ENCODE measurements at places on chromosomes 3 and 15.

DNA sequence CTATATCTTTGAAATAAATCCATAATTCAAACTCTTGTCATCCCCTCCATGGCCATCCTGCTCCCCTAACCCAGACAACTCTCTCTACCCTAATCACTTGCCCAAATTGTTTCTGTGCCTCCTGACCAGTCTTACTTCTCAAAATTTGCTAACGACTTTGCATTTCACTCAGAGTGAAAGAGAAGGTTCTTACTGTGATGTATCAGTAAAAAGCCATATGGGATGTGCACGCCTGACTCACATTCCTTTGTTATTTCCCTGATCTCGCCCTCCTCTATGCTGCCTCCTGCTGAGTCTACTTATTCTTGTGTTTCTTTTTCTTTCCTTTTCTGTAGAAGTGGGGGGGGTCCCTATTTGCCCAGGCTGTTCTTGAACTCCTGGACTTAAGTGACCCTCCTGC is 487.2 kb upstream of the FRG2C start:
- DNase-seq = no peak

DNA sequence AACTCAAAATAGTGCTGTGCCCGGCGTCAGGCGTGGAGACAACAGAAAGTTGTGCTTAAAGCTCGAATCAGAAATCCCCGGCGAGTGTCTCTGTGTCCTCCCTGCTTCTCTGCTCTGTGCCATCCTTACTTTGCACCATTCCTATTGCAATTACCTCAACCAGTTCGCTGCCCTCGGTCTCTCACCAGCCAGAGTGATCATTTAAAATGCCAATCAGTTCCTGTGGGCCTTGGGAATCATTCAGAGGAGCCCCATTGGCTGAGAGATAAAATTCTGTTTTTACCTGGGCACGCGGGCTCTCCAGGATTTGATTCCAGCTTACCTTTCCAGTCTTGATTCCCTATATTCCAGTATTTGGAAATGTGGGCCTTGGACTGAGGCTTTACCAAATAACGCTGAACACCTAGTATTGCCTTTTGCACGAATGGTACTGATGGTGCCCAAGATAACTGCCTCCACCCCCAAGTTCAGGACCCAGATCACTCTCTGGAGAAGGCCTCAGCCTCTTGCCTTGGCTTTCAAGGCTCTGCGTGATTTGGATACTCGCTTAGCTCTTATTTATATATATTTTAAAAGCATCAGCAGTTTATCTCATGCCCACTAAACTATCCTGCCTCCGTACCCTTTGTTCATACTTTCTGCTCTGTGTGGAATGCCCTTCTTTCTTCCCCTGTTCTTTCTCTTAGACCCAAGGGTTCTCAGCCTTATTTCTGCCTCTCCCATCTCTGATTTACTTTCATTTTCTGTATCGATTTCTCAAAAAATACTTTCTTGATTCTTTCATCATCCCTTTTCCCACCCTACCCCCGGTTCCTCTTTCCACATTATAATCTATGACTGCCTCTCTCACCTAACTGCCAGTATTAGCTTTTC is 863 bp downstream of the PSMA4 start:
- DNase-seq = no peak

- no peak for DNase-seq
Measured at GRCh38 chr3:144189044-144189443, 217.4 kb downstream of the DIPK2A start.

GRCh38 chr3:126424039-126424717 is 29.5 kb downstream of the CFAP100 start:
- DNase-seq = no peak

GRCh38 chr3:9324944-9325343 is 37.9 kb upstream of the THUMPD3 start:
- DNase-seq = no peak

- no peak for DNase-seq
Measured at GRCh38 chr3:172634948-172635347, 75.9 kb downstream of the NCEH1 start.

DNA sequence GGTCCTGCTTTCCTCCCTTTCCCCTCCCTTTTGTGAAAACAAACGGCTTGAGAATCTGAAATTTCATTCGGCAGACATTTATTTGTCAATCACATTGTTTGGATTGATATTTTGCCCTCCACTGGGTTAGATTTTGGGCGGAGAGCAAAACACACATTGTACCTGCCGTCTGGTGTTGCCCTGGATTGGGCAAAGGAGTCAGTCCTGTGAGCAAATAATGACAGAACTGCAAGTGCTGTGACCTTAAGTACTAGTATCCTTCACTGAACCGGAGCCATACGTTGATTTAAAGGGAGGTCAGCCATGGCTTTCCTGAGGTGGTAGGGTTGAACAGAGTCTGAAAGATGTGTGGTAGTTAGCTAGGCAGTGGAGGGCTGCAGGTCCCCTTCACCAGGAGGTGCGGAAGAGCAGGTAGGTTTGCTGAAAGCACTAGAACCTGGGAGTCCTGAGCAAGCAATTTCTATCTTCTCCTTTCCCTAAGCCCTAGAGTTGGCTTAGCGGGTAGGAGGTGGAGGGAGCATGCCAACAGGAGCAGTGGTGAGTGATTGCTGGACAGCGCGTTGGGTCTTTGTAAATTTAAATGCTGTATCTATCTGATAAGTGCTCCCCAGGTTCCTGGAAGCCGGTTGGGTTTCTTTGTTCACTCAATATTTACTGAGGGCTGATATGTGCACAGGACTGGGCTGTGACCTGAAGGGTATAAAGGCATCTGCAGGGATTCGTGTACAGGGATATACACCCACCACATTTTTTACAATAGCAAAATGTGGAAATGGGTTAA is 2.0 kb downstream of the PDIA5 start:
- DNase-seq = no peak

- no peak for DNase-seq
Measured at GRCh38 chr15:82539691-82540054, 584 bp downstream of the RPS17 start.

DNA sequence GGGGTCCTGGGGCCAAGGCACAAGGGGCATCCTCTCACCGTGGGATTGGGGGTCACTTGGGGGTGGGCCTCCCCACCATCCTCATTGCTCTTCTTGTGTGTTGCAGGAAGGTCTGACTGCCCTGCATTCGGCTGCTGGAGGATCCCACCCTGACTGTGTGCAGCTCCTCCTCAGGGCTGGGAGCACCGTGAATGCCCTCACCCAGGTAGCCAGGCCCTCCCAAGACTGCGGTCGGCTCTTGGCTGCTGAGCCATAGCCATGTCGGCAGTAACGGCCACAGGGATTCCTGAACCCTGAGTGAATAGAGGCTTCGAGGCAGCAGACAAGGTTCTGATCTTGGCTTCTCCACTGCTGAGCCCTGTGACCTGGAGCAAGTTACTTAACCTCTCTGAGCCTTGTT is 19.7 kb downstream of the ANKDD1A start:
- DNase-seq = no peak

- DNase-seq = no peak
Measured at GRCh38 chr15:81166636-81167305, 29.9 kb upstream of the IL16 start.

GRCh38 chr15:66249605-66250174 is 3.9 kb downstream of the MEGF11 start:
- no peak for DNase-seq

GRCh38 chr15:76935620-76936019 is 4.1 kb downstream of the RCN2 start:
- no peak for DNase-seq

GRCh38 chr3:23071296-23071695 is 131.8 kb upstream of the UBE2E2 start:
- peak; percentile 71 for DNase-seq

- DNase-seq = no peak
Measured at GRCh38 chr15:36183201-36183600, 396.2 kb upstream of the CDIN1 start.

GRCh38 chr3:147391781-147392624 is 14.3 kb downstream of the ZIC4 start:
- DNase-seq = no peak

GRCh38 chr3:113660458-113660857 is 36.0 kb downstream of the USF3 start:
- no peak for DNase-seq

DNA sequence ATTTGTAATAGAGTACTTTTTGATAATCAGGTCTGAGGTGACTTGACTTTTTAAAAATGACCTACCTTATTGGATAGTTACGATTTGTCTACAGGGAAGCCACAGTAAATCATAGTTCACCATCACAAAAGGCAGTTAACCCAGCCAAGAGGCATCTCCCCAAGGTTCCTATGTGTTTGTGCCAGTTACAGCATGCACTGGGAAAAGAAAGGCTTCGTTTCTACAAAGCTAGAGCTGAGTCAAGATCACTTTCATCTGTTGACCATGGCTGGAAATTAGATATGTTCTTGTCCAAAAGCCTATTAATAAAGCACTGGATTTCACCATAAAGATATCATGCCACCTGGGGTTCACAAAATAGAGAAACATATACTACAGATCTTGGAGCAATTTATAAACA is 139.9 kb downstream of the GREM1 start:
- no peak for DNase-seq

GRCh38 chr3:186219211-186219638 is 110.3 kb upstream of the ETV5 start:
- DNase-seq = peak; percentile 69

GRCh38 chr3:41209646-41210045 is 10.3 kb downstream of the CTNNB1 start:
- DNase-seq = no peak

- no peak for DNase-seq
Measured at GRCh38 chr3:124650798-124651197, 79.5 kb upstream of the UMPS start.

DNA sequence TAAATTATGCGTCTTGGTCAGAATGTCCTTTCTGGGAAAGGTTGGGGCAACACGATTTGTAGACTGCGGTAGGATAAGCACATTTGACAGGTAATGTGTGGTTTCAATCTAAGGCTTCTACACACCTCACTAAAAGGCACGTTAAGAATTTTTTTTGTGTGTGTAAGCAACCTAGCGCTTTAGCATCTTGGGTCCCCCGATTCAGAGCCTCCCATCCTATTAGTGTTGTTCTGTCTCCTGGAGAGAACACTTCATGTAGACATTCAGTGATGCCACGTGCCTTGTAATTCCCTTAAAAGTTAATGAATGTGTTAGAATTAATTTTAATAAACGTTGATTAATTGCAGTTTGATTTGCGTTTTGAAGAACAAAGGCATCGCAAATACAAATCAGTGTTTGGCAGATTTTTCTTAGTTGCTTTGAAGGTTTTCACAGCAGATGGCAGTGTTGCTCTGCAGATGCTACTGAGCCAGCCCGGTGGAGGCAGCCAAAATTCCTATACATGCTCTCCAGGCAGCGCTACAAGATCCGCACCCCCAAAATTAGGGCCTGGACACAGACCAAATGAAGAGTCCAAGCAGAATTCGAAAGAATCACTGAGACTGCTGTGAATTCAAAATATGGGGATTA is 63.5 kb downstream of the OTOL1 start:
- DNase-seq = peak; percentile 21

DNA sequence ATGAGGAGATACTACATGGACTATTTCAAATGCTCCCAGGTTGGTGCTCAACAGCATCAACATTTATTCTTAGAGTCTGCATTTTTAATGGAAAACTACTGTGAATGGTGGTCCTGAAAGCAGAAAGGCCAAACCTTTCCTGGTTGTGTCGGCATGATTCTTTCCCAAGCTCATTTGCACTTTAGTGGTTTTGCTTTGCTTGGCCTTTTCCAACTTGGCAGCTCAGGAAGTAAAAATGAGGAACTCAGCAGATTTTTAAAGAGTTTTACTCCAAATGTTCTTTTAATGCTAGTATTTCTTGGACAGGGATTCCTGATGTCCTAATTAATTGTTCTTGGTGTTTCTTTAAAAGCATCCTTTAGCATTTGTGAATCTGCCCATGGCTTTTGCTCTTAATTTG is 197.4 kb downstream of the SLC9A9 start:
- DNase-seq = no peak
